Fibroblast of skin of right biceps (primary cell): ENCODE measurements at places on chromosomes 4 and X.

- DNase-seq, result no peak
Observed at GRCh38 chrX:55778322-55778721, 60.8 kb downstream of the RRAGB start.

DNA sequence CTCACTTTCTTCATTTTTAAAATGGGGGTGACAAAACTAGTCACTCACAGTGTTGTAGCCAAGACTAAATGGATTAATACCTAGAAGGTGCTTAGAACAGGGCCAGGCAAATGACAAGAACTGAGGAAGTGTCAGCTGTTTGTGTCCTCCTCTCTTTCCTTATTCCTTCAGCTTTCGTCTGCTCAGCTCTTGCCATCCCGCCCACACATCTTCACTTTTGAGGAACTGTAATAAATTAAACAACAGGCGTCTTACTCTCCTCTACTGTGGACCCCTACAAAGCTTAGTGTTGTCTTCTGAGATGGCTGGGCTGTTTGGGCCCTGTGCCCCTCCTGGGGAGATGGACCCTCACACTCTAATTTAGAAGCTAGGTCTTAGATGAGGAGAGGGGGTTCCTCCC lies 2.7 kb downstream of the HPSE start:
- no peak for DNase-seq

- no peak for DNase-seq
Observed at GRCh38 chr4:88225232-88226105, 58.9 kb downstream of the PPM1K start.

GRCh38 chr4:74014332-74014731 lies 15.9 kb upstream of the CXCL5 start:
- no peak for DNase-seq

GRCh38 chr4:85806334-85806733 lies 331.4 kb downstream of the ARHGAP24 start:
- DNase-seq, result no peak

- no peak for DNase-seq
Observed at GRCh38 chr4:67080046-67080557, 465.2 kb downstream of the CENPC start.

DNA sequence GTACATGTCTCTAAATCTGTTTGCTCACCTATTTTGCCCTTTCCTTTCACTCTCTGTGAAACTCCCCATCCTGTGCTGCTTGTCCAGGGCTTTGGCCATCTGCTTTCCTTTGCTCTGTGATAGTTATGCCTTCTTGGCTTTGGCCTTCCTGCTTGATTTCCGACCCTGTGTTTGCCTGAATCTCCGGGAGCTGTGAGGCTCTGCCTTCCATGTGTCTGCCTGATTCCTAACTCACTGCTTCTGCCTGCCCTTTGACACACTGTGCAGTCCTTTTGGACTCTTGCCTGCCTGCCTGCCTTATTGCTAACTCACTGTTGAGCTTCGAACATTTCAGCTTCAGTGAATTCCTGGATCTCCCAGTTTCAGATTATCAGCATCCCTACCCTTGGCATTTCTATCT lies 143.1 kb downstream of the C4orf33 start:
- peak; percentile 38 for DNase-seq

GRCh38 chr4:17995165-17995564 lies 26.4 kb downstream of the LCORL start:
- no peak for DNase-seq
